Right ventricle myocardium inferior (tissue), 1 donor: ENCODE measurements at places on chromosomes 3 and 15.

DNA sequence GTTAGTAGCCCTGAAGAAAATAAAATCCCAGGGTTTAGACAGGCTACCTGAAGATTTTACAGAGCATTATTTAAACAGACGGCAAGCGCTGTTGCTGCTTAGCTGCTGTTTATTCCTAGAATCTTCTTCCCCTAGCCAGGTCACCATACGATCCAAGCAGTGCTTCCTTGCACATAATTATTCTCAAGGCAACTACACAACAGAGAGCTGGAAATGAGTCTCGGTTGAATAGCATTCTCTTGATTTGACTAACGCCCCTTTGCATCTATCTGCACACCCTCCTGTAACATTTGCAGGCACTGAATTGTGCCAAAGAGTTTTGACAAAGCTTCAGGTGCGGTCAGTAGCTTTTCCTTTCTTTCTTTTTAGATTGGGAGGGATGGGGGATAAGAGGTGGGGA is 564.4 kb downstream of the TBL1XR1 start:
- no peak for DNase-seq

- no peak for DNase-seq
Measured at GRCh38 chr3:128606094-128606493, 44.5 kb downstream of the RPN1 start.

- DNase-seq = no peak
Measured at GRCh38 chr15:81666839-81667238, 292.8 kb upstream of the TMC3 start.

- no peak for DNase-seq
Measured at GRCh38 chr3:191087391-191087790, 111.7 kb upstream of the OSTN start.

DNA sequence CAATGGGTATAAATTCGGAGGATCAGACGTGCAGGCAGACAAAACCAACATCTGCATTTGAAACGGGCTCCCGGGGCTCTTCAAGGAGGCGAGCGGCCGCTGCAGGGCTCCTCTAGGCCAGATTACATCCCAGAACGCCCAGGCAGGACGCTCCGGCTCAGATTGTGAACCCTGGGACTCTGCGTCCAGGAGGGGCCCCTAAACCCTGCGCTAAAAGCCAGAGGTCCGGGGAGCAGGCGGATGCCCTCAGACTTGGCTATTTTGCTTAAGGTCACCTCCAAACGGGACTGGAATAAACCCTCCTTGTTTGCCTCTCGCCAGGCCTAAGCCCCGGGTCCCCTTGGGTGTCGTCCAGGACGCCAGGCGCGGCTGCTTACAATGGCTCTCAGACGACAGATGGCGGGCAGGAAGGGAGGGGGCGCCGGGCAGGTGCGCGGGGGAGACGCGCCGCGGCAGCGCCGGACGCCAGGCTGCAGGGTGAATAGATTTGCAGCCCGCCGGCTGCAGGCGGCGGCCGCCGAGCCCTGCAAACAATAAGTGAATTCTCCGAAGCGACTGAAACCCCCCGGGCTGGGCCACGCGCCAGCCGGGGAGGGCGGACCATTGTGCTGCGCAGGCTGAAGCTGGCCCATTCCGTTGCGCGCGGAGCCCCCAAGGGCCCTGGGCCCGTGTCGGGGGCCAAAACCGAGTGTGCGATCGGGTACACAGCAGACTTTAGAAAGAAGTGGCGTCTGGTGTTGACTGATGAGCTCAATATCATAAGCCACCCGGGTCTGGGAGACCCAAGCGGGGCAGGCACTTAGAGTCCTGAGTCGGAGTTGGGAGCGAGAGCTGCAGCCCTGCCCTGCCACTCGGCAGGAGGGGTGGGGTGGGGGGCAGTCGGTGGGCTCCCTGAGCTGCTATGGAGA is 32.3 kb upstream of the AMOTL2 start:
- DNase-seq = no peak

- no peak for DNase-seq
Measured at GRCh38 chr3:141307351-141308059, 60.8 kb upstream of the ZBTB38 start.

GRCh38 chr15:84798436-84798946 is 18.7 kb upstream of the ALPK3 start:
- DNase-seq = no peak

GRCh38 chr15:77071305-77072223 is 655 bp upstream of the TSPAN3 start:
- DNase-seq = no peak

DNA sequence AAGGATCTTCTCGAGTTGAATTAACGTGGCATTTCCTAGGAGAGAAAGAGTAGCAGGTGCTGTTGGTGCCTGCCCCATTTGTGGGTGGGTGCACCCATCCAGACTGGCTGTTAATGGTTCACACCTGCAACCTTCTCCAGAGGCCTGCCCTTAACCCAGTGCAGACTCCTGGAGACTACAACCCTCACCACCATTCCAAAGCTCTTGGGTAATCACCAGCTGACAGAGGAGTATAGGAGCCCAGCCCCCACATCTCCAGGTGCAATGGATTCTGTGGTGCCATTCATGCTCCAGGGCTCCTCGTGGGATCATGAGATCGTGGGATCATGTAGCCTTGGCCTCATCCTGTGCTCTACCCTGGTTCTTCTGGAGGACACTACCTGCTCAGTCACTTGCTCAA is 60.2 kb downstream of the SEMA5B start:
- no peak for DNase-seq

GRCh38 chr3:177802151-177802900 is 605.0 kb upstream of the TBL1XR1 start:
- DNase-seq = no peak

DNA sequence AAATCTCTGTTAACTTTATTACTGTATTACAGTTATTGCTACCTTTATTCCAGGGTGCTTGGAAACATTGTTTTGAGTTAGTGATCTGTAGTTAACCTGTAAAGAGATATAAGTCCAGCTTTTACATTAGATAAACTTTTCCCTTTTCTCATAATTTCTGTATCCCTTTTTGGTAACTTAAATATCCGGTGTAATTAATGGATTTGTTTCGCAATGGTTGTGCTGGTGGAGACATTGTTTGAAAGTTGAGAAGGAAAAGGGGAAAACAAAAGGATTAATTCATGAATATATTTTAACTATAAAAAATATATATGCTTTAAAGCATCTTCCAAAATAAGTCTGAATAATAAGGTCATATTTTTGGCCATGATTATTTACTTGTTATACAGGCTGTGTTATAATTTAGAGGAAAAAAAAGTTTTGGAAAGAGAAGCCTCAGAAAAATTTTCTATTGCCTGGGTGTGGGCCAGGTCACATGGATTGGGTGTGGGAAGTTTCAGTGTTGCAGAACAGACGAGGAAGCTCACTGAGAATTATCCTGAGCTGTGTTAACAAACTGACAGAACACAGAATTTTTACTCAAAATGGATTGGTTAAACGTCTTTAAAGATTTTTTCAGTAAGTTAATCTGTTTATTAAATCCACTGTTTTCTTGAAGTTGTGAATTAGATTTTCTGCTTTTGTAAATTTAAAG is 27.7 kb upstream of the IL20RB start:
- DNase-seq = no peak

- DNase-seq = no peak
Measured at GRCh38 chr15:36008719-36009118, 462.8 kb upstream of the DPH6 start.

DNA sequence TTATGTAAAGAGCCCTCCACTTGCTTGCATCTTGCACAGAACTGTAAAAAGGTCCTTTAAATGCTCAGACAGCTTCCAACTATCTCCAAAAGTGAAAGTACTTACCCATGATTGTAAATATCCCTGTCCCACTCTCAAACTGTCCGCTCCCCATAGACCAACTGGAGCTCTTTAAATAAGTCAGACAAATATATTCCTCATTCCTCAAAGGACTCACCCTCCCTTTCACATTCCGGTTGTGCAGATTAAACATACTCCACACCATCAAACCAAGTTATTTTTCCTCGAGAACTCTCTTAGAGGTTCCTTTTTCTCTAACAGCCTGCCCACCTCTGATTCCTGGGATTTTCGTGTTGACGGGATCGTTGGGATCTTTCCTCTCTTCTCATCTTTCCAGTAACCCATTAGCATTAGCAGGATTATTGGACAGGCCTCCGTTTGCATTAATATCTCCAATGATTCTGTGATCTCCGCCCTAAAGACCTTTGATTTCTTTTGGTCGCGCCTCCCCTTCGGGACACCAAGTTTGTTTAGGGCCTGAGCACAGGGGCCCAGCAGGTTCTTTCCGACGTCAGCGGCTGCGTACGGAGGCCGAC is 763 bp downstream of the GOLGB1 start:
- no peak for DNase-seq

DNA sequence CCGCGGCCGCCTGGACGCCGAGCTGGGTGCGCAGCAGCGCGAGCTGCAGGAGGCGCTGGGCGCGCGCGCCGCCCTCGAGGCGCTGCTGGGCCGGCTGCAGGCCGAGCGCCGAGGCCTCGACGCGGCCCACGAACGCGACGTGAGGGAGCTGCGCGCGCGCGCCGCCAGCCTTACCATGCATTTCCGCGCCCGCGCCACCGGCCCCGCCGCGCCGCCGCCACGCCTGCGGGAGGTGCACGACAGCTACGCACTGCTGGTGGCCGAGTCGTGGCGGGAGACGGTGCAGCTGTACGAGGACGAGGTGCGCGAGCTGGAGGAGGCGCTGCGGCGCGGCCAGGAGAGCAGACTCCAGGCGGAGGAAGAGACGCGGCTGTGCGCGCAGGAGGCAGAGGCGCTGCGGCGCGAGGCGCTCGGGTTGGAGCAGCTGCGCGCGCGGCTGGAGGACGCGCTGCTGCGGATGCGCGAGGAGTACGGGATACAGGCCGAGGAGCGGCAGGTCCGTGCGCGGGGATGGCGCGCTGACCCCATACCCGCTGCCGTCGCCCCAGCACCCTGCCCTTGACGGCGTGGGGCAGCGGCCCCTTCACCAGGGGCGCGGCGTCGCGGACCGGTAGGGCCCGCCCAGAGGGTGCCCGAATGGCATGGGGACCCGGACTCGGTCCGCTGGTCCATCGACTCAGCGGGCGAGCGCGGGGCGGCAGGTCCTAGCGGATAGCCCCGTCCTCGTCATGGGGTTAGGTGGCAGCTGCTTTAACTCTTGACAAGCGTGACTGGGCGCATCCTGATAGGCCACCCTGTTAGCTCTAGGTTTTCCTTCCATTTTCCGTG is 848 bp downstream of the SYNM start:
- DNase-seq = no peak

GRCh38 chr15:61047783-61048182 is 181.3 kb downstream of the RORA start:
- DNase-seq = no peak
